ENCODE measurements at places on chromosomes 7 and 10. TPM values are rescaled to one million over a fixed set of nuclear protein-coding genes. Genes with fewer than 3 reads are reported as not detected.
A peak's percentile ranks its signal among the peaks of the same experiment; 100 is the strongest.

GRCh38 chr10:30828164-30828563, 198.6 kb upstream of the LYZL2 start:
- no peak for DNase-seq

DNA sequence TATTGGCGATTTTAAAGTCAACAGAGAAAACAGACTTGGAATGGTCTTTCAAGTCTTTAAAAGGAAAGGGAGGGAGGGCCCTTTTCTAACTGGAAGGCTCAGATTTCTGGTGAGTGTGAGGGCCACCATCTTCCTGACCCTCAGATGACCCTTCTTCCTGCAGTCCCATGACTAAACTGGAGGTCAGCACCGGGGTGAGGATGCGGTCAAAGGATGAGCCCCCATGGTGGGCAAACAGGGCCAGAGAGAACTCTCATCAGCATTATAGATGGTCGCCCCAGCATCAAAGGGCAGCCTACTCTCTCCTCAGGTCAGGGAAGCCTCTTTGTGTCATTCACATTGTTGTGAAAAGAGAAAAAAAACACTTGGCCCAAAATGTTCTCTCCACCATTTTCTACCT, 219.2 kb downstream of the LRMDA start:
- DNase-seq: no peak

GRCh38 chr10:50501924-50502452, 121.8 kb downstream of the SGMS1 start:
- no peak for DNase-seq

GRCh38 chr7:618539-619367, 99.1 kb upstream of the PDGFA start:
- peak; percentile 62 for DNase-seq

DNA sequence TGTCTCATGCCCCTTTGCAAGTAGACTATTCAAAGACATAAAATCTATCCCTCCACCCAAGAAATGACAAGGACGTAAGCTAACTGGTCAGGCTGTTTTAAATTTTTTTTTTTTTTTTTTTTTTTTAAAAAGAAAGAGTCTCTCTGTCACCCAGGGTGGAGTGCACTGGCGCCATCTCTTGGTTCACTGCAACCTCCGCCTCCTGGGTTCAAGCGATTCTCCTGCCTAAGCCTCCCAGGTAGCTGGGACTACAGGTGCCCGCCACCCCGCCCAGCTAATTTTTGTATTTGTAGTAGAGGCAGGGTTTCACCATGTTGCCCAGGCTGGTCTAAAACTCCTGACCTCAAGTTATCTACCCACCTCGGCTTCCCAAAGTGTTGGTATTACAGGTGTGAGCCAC, 11.2 kb downstream of the TRA2A start:
- DNase-seq: no peak

DNA sequence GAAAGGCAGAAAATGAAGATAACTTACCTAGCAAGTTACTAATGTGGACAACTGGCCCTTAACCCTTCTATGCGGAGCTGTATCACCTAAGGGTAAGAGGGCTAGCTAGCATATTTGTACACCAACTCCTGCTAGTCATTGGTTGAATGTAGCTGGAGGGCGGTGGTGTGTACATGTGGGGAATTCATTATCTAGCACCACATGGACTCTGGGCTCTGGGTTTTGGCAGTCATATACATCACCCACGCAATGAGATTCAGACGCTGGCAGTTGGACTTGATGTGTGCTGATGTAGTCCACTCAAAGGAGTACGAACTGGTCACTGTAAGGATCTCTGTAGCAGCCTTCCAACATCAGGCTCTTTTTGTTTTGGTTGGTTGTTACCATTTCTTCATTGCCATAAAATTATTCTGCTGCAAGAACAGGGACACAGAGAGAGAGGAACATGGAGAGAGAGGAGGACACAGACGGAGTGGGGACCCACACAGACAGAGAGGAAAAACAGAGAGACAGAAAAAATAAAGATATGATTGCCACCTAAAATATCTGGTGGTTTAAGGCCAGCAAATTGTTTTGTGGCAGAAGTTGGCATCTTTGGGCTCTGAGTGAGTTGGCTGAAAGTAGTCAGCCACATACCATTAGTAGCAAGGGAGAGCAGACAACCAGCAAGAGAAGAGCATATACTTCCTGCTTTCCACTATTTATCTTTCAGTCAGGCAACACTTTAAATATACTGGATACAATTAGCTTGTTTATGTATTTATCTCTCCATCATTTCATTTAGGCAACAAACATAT, 76.7 kb upstream of the MTPN start:
- DNase-seq: no peak

- DNase-seq: no peak
Measured at GRCh38 chr10:89213191-89213808, 6.2 kb upstream of the CH25H start.

DNA sequence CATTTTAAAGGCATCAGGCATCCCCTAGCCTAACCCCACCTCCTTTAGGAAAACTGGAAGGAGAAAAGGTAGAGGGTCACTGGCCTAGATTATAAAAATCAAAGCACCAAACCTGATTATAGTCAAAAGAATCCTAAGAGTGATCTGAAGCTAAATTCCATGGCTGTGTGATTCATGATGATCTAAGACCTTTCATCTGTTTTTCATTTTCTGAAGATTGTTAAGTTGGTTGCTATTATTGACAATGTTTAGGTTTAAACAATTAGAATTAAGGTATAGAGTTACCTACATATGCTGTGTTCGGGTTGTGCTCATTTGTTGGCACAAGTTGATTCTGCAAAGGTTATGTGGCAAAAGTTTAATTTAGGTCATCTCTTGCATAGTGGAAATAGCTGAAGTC, 148.7 kb downstream of the BICC1 start:
- DNase-seq: no peak

DNA sequence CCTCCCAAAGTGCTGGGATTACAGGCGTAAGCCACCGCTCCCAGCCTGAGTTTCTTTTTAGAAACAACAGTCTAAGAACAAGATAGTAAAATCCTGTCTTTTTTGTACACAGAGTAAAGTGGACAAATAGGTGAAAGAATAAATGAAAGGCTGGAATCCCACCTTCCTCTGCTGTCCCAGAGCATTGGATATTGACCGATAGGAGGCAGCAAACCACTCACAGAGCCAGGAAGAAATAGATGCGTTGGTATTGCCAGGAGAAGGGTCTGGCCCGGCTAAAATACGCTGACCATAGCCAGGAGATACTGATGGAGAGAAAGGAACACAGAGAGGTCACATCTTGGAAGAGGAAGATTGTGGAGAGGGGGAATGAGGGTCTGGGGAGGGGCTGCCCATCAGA, 11.4 kb upstream of the ZNF12 start:
- no peak for DNase-seq

DNA sequence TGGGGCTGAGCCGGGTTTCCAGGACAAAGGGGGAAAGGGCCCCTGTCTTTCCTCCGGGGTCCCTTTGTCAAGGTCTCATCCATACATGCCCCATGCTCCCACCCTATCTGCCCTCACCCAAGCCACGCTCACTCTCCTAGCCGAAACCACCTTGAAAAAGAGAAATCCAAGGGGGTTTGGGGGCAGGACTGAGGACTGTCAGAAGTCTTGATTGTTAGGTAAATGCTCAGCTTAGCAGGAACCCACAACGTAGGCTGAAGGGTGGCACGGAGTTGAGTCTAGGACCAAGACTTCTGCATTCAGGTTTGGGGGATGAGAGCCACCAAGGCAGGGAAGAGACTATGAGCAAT, 719 bp upstream of the PGAM2 start:
- peak; percentile 46 for DNase-seq

DNA sequence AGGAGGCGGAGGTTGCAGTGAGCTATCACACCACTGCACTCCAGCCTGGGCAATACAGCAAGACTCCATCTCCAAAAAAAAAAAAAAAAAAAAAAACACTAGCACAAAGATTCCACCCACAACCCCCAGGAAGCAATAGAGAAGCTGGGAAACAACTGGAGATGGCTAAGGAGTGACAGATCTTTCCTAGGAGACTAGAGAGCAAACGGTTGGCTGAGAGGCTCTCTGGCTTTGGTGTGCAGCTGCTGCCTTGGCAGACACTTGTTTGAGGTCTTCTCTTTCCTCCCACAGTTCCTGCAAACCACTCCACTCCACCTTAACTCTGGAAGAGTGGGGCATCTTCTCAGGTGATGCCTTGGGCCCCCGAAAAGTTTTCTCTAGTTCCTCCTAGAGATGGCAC, 78.5 kb upstream of the LANCL2 start:
- no peak for DNase-seq

FRA10AC1 gene
- 10.6 TPM for total RNA-seq

GRM3 gene
- total RNA-seq: not detected

PRKAR2B gene
- 6.3 TPM for total RNA-seq

IGF2BP3 gene
- total RNA-seq: not detected

NEUROD6 gene
- not detected for total RNA-seq

ZPBP gene
- total RNA-seq: not detected

FRMD4A gene
- 7.0 TPM for total RNA-seq

NPC1L1 gene
- total RNA-seq: 0.67 TPM

OR2A42 gene
- total RNA-seq: not detected
